Cardiac septum (tissue), 1 donor: ENCODE measurements at places on chromosomes 7 and 10.

DNA sequence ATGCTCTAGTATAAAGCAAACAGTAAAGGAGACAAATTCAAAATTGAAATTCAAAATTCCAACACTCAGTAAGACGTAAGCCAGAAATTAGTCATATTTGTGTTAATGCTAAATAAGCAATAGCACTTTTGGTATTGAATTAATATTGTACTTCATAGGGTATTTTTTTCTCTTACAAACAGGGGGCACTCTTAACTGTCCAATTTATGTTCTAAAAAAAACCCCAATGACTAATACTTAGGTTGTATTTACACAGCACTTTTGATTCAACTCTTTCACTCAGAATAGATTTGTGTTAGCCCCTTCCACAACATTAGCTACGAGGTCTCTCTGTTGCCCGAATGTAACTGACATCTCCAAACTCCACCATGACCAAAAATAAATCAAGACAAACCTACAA is 284.9 kb upstream of the COBL start:
- no peak for DNase-seq

DNA sequence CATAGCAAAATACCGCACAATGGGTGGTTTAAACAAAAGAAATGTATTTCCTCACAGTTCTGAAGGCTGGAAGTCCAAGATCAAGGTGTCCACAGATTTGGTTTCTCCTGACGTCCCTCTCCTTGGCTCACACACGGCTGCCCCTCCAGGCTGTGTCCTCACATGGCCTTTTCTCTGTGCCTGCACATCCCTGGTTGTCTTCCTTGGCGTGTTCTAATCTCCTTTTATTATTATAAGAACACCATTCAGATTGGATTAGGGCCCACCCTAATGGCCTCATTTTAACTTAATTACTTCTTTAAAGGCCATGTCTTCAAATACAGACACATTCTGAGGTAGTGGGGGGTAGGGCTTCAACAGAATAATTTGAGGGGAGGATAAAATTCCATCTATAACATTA is 87.9 kb downstream of the FZD1 start:
- no peak for DNase-seq

DNA sequence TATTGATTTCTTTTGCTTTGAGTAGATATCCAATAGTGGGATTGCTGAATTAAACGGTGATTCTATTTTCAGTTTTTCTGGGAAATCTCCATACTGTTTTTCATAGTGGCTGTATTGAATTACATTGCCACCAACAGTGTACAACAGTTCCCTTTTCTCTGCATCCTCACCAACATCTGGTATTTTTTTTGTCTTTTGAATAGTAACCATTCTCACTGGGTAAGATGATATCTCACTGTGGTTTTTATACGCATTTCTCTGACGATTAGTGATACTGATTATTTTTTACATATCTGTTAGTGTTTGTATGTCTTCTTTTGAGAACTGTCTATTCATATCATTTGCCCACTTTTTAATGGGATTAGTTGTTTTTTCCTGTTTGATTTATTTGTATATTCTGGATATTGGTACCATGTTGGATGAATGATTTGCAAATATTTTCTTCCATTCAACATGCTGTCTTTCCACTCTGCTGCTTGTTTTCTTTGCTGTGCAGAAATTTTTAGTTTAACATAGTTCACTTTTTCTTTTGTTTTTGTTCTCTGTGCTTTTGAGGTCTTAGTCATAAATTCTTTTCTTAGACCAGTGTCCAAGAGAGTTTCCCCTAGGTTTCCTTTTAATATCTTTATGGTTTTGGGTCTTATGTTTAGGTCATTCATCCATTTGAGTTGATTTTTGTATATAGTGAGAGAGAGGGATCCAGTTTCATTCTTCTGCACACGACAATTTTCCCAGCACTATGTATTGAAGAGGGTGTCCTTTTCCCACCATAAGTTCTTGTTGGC is 584.7 kb downstream of the PHTF2 start:
- DNase-seq, result no peak

GRCh38 chr10:14240253-14241189 is 90.2 kb downstream of the FRMD4A start:
- no peak for DNase-seq

DNA sequence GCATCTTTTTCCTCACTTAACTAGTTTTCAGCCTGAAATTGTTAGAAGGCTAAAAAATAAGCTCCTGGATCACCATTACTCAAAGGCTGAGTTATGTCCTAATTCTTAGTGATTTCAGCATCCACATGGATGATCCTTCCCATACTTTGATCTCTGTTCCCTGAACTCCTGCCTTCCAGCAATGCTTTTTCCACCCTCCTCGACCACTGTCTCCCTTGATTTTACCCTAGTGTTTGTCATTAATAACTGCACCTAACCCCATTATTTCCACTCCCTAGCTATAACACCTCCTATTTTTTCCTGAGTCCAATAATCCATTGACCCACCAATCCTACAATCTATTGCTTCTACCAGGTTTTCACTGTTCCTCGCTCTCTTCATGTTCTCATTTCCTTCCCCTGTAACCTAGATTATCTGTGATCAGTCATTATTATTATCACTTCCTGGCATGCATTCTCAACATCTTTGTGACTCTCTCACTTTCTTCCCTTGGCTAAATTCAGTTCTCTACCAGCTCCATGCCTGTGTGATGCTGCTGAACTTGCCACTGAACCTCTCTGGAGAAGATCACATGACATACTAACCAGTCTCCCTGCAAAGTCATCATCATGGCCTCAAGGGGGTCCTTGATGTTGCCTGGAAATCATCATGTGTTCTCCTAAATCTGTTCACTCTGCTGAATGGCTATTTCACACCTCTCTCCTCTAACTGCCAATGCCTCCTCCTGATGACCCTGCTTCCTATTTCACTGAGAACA is 6.5 kb upstream of the CALU start:
- no peak for DNase-seq

- no peak for DNase-seq
These were observed 62.5 kb downstream of the PWWP2B start for GRCh38 chr10:132459301-132460003.

GRCh38 chr10:7794251-7795026 is 6.5 kb downstream of the ATP5F1C start:
- no peak for DNase-seq

DNA sequence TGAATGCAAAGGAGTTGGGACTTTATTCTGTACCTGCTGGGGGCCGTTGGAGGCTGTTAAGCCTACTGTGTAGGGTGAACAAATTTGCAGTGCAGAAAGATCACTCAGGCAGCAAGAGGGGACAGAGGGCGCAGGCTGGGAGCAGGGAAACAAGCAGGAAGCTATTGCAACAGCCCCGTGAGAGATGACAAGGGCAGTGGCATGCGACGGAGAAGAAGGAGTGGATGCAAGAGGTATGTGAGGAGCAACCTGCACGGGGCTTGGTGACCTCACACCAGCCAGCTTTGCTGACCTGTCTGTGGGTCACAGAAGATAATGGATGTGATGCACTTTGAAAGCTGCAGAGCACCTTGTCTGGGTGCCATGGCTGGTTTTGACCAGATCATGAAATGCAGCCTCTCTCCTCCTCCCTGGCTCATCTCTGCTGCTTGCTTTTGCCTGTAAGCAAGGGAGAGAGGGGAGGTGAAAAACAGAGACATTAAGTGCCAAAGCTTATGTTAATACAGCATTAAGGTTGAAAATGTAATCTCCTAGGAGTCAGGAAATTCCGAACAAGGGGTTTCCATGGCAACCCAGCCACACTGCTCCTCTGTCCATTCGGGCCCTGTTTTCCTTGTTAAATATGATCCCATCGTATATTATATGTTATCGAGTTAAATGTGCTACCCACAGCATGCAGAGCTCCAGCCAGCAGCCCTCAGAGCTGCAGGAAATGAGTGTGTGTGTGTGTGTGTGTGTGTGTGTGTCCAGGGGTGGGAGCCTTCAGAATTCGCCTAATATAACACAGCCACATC is 314.3 kb upstream of the ZMIZ1 start:
- no peak for DNase-seq

- no peak for DNase-seq
These were observed 208.4 kb upstream of the ZMIZ1 start for GRCh38 chr10:78860260-78860914.

DNA sequence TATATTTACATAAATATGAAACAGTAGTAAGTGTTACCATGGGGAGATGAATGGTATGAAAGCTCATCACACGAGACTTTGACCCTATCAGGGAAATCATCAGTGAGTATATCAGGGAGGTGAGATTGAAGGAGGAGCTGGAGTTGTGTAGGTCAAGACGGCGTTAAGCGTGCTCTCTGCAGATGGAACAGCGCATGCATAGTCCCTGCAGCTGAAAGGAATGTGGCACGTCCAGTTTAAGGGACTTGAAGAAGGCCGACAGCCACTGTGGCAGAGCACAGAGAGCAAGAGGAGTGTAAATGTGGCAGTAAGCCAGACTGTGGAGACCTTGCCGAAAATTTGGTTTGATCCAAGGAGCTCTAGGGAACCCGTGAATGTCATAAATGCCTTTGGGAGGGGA is 38.9 kb downstream of the POU6F2 start:
- DNase-seq, result no peak

DNA sequence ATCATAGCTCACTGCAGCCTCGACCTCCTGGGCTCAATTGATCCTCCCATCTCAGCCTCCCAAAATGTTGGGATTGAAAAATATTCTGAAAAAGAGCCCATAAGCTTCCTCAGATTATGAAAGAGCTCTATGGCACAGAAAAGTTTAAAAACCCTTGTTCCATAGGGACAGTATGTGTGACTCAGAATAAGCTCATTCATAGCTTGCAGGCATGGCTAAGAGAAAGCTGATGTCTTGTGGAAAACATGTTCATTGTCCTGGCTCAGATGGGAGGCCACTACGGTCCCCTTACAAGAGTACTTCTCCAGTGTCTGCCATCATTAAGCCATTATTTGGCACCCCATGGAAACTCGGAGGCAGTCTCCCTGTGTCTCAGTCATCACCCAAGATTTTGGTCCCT is 64.0 kb downstream of the CCDC3 start:
- no peak for DNase-seq

GRCh38 chr10:97483921-97484320 is 14.3 kb downstream of the MMS19 start:
- DNase-seq, result no peak

DNA sequence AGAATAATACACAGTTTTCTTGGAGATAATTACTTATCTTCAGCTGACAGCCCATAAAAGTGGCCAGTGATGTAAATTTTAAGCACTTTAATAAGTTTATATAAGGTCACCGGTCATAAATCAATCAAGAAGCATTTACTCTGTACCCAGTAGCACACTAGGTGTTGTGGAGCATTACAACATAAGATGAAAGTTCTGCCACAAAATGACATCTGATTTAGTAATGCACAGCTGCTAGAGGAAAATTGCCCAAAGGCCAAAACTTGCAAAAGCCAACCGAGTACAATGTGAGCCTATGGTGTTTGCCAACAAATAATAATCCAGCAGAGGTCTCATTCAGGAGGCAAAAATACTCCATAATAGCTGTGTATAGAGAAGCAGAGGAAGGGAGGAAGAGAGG is 63.6 kb downstream of the GPR37 start:
- DNase-seq, result no peak

- no peak for DNase-seq
These were observed 47.0 kb downstream of the DENND2A start for GRCh38 chr7:140593672-140593982.

DNA sequence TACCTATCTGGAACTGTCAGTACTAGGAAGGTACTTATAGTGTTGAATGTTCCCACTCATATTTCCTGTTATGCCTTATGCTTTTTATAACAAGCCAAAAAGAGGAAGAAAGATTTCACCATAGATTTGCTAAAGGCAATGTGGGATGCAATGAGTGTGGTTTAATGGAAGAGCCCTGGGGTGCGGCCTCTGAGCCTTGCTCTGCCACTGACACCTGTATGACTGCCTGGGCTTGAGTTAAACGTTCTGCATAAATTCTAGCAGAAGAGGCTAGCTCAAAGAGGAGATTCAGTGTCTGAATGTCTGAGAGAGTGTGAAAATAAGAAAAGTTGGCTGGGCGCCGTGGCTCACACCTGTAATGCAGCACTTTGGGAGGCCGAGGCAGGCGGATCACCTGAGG is 143.8 kb downstream of the TPST1 start:
- no peak for DNase-seq

DNA sequence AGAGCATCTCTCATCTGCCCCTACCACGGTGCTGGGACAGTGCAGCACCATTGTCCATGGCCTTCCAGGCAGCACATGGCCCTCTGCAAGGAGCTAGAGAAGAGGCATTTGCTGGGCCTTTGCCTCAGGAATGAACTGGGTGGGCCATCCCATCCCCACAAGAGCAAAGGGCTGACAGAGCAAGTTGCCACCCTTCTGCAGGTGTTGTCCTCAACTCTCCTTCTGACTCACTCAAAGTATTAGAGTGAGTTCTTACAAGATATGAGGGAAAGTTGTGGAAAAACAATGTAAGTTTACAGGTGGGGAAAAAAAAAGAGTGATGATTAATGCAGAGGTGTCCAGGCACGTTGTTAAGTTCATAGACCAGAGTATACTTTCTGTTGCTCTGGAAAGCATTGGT is 261.2 kb downstream of the SKIDA1 start:
- no peak for DNase-seq

- no peak for DNase-seq
These were observed 570.7 kb downstream of the REEP3 start for GRCh38 chr10:64091897-64092296.

DNA sequence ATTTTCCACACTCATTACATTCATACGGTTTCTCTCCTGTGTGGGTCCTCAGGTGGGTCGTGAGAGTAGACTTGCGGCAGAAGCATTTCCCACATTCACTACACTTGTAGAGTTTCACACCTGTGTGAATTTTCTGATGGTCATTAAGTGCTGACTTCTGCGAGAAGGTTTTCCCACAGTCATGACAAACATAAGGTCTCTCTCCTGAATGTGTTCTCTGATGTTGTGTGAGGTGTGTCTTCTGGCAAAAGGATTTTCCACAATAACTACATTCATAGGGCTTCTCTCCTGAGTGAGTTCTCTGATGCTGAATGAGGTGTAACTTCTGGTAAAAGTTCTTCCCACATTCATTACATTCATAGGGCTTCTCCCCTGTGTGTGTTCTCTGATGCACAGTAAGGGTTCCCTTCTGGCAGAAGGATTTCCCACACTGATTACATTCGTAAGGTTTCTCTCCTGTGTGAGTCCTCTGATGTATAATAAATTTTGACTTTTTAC is 15.1 kb downstream of the ZNF12 start:
- no peak for DNase-seq
